ENCODE measurements at places on chromosomes 16 and 17.

DNA sequence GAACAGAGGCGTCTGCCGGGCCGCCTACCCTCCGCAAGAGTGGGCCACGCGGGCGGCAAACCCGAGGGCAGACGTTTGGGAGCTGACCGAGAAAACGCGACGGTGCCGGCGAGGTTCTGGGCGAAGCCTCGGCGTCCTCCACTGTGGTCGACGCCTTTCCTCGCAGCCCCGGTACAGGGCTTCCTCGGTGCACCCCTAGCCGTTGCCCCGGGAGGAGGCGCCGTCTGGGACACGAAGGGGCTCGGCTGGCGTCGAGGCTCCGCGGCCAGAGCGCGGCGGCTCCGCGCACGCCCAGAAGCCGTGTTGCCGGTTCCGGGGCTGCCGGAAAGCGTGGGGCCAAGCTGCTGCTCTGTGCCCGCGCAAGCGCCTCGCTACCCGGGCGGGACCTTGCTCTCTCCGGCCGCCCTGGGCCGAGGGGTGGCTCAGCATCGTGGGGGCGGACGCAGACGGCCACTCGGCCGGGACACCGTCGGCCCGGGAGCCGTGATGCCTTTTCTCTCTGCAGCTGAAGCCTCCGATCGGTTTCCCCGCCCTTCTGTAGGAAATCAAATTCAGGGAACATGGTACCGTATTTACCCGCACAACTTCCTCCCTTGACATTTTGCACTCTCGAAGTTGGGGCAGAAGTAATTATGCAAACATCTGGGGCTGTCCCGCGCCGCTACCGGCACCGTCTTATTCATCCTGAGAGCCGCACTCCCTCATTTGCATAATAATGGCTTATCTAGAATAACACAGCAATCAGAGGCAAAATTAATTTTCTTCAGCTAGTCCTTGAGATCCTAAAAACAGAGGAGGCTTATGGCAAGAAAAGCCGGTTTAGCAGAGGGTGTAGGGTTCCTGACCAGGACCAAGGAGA, 7.3 kb upstream of the CBX8 start:
- DNase-seq: peak; percentile 76

GRCh38 chr17:81388091-81388611, 7.1 kb upstream of the BAHCC1 start:
- no peak for DNase-seq

GRCh38 chr16:8565498-8565897, 24.8 kb downstream of the TMEM114 start:
- no peak for DNase-seq

GRCh38 chr17:70053241-70054234, 21.5 kb upstream of the KCNJ16 start:
- DNase-seq: no peak

GRCh38 chr17:35588196-35588920, 1.2 kb downstream of the AP2B1 start:
- DNase-seq: no peak

- peak; percentile 85 for DNase-seq
Observed at GRCh38 chr17:34637548-34638525, 58.5 kb downstream of the TMEM132E start.

DNA sequence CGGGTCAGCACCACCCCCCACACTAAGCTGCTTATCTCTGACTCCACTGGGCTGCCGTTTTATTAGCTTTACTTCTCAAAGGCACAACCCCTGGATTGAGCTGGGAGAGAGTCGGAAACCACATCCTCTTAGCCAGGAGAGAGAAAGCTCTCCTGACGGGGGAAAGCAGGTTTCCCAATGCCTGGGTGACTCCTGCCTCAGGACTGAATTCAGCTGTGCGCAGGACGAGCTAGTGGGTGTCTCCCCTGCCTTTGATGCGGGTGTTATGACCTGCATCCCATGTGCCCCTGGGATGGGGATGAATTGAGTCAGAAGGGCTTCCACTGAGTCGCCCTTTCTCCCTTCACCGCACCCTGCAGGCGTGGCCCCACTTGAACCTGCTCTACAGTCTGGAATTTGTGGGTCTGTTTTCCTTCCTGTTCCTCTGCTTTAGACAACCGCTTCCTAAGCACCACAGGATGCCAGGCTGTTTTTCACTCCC, 819.2 kb upstream of the EEF2KMT start:
- no peak for DNase-seq

DNA sequence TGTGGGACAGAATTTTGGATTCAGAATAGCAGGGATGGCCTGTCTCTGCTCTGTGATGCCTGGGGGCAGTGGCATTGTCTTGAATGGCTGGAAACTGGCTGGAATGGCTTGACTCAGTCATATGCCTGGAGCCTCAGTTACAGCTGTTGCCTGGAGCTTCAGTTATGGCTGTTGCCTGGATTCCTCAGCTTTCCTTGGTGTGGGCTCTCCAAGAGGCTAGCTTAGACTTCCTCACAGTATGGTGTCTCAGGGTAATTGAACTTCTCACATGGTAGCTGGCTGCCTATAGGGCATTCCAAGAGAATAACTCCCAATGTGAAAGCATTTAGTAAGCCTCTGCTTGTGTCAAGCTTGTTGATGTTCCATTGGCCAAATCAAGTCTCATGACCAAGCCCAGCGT, 21.1 kb downstream of the KRT23 start:
- DNase-seq: no peak

GRCh38 chr16:69497876-69498596, 67.7 kb upstream of the NFAT5 start:
- no peak for DNase-seq

GRCh38 chr17:76631821-76632565, 11.6 kb downstream of the ST6GALNAC1 start:
- no peak for DNase-seq

DNA sequence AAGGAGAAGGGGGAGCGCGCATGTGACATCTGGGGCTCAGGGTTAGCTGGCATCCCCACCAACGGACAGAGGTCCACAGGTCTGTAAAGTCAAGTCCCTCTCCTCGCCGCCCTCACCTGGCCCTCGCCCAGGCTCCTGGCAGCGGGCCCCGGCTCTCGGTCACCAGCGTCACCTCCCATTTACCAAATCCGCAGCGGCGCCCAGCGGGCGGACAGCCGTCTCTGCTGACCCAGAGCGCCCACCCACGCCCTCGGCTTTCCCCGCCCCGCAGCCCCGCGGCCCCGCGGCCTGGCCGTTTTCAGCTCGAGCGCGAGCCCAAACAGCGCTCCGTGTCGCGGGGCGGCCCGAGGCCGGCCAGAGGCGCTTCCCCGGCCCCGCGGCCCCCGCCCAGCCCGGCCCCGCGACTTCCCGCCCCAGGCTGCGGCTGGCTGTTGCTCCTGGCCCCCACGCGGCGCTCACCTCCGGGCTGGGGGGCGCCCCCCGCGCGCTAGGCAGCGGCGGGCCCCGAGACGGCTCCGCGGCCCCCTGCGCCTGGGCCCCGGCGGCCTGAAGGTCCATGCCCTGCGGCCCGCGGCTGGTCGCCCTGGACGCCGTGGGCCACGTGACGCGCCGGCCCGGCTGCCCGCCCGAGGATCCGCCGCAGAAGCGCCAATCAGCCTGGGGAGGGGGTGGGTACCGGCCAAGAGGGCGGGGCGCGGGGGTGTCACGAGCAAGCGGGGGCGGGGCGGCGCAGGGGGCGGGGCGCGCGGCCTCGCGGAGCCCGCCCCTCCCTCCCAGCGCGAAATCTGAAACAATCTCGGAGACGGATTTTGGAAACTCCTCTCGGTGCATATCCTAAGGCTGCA, at the start of gene COPRS:
COPRS (minus strand) TSS at position 603 of the 845 bp plus-strand sequence; CDS start at position 558, 45 bp downstream.
- peak; percentile 80 for DNase-seq

GRCh38 chr17:78168242-78168902, at the start of gene SYNGR2:
Gene SYNGR2 (plus strand): TSS chr17:78168581. CDS start chr17:78168617, 36 bp downstream.
- peak; percentile 91 for DNase-seq
